Occipital lobe (tissue), 3 donors: ENCODE measurements at places on chromosomes 1 and 21. TPM values are rescaled to one million over a fixed set of nuclear protein-coding genes. Genes with fewer than 3 reads are reported as not detected.

Gene MPL
- not detected for total RNA-seq

Gene CAMK2N1
- 77.2 TPM for total RNA-seq

Gene CD1C
- total RNA-seq = not detected

Gene DENND2C
- 1.6 TPM for total RNA-seq

Gene ATF3
- total RNA-seq = 3.1 TPM

Gene MSTO1
- total RNA-seq = 26.2 TPM

Gene CYP4A11
- total RNA-seq = not detected

Gene ANKRD34A
- 2.2 TPM for total RNA-seq

Gene AMIGO1
- total RNA-seq = 10.3 TPM

Gene TCHH
- not detected for total RNA-seq

Gene RGS18
- 0.78 TPM for total RNA-seq

Gene ICOSLG
- total RNA-seq = 0.31 TPM

Gene TRPM2
- total RNA-seq = 1.2 TPM

Gene ZMYND12
- not detected for total RNA-seq

Gene ADGRL2
- 130 TPM for total RNA-seq

Gene FAM151A
- not detected for total RNA-seq

Gene WNT9A
- 1.9 TPM for total RNA-seq

Gene CFHR2
- total RNA-seq = not detected

Gene DMRTA2
- total RNA-seq = 5.8 TPM

Gene AMY2A
- not detected for total RNA-seq

Gene PLA2G2D
- not detected for total RNA-seq

Gene DSTYK
- total RNA-seq = 28.1 TPM

Gene NUP210L
- total RNA-seq = under 0.01 TPM

Gene KRTAP13-2
- total RNA-seq = not detected

Gene RHOC
- 37.6 TPM for total RNA-seq

Gene LAMB3
- 1.7 TPM for total RNA-seq

Gene SLC9C2
- total RNA-seq = 8.3 TPM

Gene OLIG2
- 23.9 TPM for total RNA-seq

Gene KIAA1614
- 5.6 TPM for total RNA-seq

Gene RNU1-1
- total RNA-seq = under 0.01 TPM

Gene ERICH3
- 16.7 TPM for total RNA-seq

Gene TENT5C
- total RNA-seq = 4.7 TPM

Gene NEGR1
- total RNA-seq = 40.9 TPM

Gene AUNIP
- 1.7 TPM for total RNA-seq

Gene UBE2U
- not detected for total RNA-seq

Gene HRNR
- not detected for total RNA-seq

Gene FAM110D
- 0.47 TPM for total RNA-seq

Gene LEFTY2
- 0.47 TPM for total RNA-seq

Gene GOLT1A
- not detected for total RNA-seq

Gene SLC35F3
- 0.78 TPM for total RNA-seq

Gene MNDA
- 4.2 TPM for total RNA-seq

Gene OR2L2
- total RNA-seq = 1.4 TPM

Gene AGO1
- 17.0 TPM for total RNA-seq
